ENCODE measurements at places on chromosomes 4 and X. TPM values are rescaled to one million over a fixed set of nuclear protein-coding genes. Genes with fewer than 3 reads are reported as not detected.

GRCh38 chrX:51420610-51421009 lies 75.8 kb downstream of the NUDT11 start:
- no peak for DNase-seq

The CD99L2 gene
- total RNA-seq, result 33.0 TPM

DNA sequence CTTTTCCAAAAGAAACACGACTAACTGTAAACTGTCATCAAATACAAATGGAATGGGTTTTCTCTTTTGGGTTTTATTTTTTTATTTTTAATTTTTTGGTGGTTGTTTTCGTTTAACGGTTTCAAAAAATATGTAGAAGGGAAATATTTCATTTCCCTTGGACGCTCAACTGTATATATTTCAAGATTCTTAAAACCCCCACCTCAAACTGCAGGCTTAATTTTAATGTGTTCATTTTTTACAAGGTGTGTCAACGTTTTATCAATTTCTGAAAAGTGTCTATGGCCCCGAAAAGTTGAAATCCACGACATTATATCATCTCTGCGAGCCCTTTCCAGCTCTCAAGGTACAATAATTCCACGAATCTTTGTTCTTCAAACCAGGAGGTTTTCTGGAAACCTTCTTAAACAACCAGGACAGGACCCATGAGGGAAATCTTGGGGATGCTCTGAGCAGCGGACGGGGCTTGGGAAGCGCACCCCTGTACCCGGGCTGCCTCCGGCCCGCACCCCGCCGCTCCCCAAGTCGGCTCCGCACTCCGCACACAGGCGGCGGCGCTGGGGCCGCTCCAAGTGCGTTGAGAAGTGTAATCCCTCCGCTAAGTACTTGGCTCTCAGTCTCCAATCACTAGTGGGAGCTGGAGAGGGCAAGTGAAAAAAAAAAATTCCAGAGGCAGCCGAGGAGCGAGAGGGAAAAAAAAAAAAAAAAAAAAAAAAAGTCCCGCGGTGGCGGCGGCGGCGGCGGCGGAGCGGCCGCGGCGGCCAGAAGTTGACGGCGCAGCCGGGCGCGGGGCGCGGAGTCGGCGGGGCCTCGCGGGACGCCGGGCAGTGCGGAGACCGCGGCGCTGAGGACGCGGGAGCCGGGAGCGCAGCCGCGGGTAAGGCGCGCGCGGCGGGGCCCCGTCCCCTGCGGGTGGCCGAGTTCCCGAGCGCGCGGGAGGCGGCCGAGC lies at the start of gene BMPR1B:
Gene BMPR1B, plus strand, starts transcription at position 764 of the 949 bp plus-strand sequence. CDS start 346,470 bp downstream, outside the sequence.
- DNase-seq, result no peak

DNA sequence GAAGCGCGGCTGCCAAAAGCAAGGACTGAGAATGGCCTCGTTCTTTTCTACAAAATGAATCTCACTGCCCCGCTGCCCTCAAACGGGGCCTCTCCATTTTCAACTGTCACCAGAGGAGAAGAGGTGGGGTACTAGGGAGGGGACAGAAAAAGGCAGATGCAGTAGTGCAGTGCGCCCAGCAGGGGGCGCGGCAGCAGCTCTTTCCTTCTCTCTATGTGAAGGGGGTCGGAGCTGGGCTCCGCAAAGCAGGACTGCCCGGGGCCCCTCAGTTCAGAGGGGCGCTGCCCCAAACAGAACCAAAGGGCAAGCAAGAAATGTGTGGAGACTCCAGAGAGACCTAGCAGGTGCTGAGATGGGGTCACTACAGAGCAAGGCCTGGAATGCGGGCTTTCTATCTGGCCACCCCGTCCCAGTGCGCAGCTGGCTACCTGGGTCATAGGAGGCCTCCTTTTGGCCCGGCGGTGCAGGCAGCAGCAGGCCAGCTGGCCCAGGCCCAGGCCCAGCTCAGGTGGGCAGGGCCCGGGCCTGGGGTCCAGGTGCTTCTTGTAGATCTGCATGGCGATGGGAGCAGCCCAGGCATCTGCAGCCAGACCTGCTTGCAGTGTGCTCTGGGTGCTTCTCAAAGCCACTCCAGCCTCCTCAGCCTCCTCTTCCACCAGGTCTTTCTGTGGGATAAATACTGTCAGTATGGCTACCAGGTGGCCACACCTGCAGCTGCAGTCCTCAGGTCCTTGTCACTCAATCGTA lies 5.9 kb downstream of the IRAK1 start:
- DNase-seq, result peak; percentile 61

DNA sequence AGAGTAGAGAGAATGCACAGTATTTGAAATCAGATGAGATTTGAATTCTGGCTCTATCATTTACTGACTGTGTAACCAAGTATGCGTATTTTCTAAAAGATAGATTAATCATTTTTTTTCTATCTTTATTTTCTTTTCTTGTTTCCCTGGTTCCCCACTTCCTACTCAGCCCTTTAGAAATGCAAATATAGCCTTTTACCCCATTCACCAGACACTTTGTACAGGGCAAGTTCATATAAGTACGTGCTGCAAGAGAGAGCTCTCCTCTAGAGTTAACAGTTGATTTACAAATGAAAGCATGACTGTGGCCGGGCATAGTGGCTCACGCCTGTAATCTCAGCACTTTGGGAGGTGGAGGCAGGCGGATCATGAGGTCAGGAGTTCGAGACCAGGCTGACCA lies 17.8 kb upstream of the TDO2 start:
- no peak for DNase-seq

- no peak for DNase-seq
Measured at GRCh38 chr4:42750856-42751255, 94.0 kb upstream of the ATP8A1 start.

The SSX3 gene
- total RNA-seq, result not detected

DNA sequence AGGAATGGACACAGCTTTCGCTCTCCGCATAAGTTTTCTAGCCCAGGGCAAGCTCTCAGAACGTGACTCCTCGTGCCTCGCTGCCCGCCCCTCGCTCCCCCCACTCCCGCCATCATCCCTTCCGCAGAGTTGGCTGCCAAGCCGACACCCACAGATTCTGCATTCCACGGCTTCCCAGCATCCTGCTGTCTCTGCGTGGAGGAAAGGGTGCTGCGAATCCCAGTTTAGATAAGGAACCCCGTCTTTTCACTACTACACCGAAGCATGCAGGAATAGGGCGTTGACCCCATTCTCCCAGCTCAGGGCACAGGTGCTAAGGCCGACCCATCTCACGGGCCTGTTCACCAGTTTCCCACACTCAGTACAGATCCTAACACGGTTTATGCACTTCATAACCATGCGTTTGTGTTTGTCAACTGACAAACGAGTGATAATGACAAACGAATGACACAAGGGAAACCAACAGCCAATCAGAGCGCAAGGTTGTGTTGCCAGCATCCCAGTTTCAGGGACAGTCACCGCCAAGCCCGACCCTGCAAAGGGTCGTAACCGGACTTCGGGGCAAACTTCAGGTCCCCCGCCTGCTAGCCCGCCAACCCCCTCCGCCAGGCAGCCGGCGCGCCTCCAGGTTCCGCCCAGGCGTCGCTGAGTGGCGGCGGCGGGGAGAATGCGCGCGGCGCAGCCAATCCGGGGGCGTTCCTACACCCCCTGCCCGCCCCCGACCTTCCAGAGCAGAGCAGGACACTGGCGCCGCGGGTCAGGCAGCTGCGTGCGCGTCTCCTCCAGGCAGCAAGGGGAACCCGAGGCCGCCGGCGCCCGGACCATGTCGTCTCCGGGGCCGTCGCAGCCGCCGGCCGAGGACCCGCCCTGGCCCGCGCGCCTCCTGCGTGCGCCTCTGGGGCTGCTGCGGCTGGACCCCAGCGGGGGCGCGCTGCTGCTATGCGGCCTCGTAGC lies at the start of gene CYP2U1:
Gene CYP2U1, plus strand, starts transcription at position 729 of the 954 bp plus-strand sequence. Its CDS starts 95 bp downstream, at position 824.
- DNase-seq, result peak; percentile 89

The MCF2 gene
- total RNA-seq, result 17.9 TPM

The HAUS7 gene
- 6.5 TPM for total RNA-seq

The GPR34 gene
- 7.3 TPM for total RNA-seq

- no peak for DNase-seq
Measured at GRCh38 chr4:15148199-15148598, 145.9 kb downstream of the CPEB2 start.

- no peak for DNase-seq
Measured at GRCh38 chrX:22520128-22520828, 247.6 kb downstream of the CBLL2 start.

The VCX3A gene
- total RNA-seq, result not detected

The GPAT3 gene
- total RNA-seq, result not detected

The RASSF6 gene
- total RNA-seq, result under 0.01 TPM

DNA sequence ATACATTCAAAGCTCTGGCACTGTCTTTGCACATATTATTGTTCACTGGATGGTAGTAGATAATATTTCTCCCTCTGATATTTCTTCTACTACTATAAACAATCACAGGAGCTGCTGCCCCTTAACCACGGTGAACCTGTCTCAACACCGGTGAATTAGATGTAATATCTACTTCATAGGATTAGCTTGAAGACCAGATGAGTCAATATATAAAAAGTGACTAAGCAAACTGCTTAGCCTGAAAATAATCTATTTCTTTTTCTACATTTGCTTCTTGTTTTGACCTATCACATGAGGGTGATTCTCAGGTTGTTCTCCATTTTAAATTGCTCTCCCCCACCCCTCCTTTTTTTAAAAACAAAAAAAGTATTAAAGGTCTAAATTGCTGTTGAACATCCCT lies 645.5 kb downstream of the ANKRD50 start:
- DNase-seq, result no peak
